NCI-H2171 (cell line): ENCODE measurements at places on chromosomes 4 and X.

- DNase-seq: no peak
Observed at GRCh38 chr4:87559090-87559837, 30.1 kb upstream of the SPARCL1 start.

DNA sequence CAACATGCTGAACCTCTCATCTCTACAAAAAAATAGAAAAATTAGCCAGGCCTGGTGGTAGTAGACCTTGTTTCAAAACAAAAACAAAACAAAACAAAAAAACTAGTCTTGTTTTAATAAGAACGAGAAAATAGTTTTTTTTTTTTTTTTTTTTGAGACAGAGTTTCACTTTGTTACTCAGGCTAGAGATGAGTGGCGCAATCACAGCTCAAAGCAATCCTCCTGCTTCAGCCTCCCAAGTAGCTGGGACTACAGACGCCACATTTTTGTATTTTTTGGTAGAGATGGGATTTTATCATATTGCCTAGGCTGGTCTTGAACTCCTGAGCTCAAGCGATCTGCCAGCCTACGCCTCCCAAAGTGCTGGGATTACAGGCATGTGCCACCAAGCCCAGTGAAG is 47.7 kb upstream of the UGDH start:
- no peak for DNase-seq

DNA sequence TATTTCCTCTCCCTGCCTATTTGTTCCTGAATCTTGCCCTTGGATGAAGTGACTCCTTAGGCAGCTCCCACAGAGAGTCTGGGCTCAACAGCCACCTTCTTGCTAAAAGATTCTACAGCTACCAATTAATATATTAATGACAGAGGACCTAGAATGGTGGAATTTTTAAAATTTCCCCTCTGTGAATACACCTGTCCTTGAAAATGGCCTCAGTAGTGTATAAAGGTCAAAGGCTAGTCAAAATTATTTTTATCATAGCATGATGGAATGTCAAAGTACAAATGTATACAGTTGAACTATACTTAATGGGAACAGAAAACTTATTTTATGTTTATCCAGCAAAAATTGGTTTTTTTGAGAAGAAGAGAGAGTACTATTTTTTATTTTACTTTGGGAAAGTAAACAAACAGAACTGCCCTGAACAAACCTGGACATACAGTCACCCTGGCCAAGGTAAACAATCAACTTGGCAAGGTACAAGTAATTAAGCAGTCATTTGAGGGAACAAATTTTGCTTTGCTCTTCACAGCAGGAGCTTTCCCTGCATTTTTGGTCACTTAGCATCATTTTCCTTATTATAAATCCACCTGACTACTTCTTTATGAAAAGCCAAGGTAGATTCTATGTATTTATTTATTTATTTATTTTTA is 250.8 kb downstream of the INPP4B start:
- no peak for DNase-seq

GRCh38 chr4:26721685-26722084 is 137.8 kb downstream of the TBC1D19 start:
- DNase-seq: no peak

DNA sequence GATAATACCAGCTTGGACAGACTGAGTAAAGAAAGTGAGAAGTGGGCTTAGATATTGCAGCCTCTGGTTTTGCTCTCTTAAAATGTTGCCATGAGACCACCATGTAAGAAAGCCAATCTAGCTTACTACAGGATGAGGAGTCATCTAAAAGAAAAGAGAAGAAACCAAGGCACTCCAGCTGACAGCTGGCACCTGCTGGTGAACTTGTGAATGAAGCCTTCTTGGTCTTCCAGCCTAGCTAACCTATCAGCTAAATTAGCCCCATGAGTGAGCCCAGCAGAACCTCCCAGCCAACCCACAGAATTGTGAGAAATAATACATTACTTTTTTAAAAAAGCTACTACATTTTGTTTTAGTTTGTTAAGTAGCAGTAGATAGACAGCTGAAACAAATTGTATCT is 154.5 kb upstream of the QRFPR start:
- DNase-seq: no peak

- no peak for DNase-seq
Observed at GRCh38 chr4:158782551-158783360, 13.9 kb downstream of the FNIP2 start.

- no peak for DNase-seq
Observed at GRCh38 chr4:77358315-77358928, 201.4 kb downstream of the CCNG2 start.

GRCh38 chr4:95889662-95890061 is 49.8 kb downstream of the PDHA2 start:
- DNase-seq: no peak

DNA sequence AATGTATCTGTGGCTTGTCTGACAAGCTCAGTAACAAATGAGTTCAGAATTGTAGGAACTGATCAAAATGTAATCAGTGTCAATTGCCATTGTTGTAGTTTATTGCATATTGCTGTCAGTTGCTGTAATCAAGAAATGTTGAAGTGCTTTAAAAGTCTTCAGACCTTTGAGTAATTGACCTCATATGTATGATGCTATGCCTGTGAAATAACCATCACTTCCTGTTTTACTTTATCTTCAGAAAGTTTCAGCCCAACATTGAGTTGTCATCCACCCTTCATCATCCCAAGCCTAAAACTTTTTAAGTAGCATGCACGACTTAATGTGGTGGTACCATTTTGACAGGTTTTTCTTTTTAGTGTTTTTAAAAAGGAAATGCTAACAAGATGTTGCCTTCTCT is 212.4 kb downstream of the ARHGAP10 start:
- DNase-seq: no peak

GRCh38 chr4:1505511-1506460 is 99.5 kb upstream of the NKX1-1 start:
- DNase-seq: no peak

- peak; percentile 17 for DNase-seq
Observed at GRCh38 chrX:3346501-3347259, at the start of gene MXRA5. MXRA5 (minus strand) TSS chrX:3346652; CDS start chrX:3343833, 2,819 bp downstream.

- DNase-seq: no peak
Observed at GRCh38 chr4:56235011-56235410, 152.3 kb downstream of the AASDH start.

GRCh38 chrX:38275615-38276014 is 51.7 kb downstream of the RPGR start:
- no peak for DNase-seq

- no peak for DNase-seq
Observed at GRCh38 chrX:41127477-41128192, 42.4 kb downstream of the USP9X start.

- DNase-seq: no peak
Observed at GRCh38 chr4:3639613-3640586, 107.7 kb upstream of the LRPAP1 start.

GRCh38 chr4:40377512-40378365 is 42.6 kb downstream of the CHRNA9 start:
- no peak for DNase-seq

DNA sequence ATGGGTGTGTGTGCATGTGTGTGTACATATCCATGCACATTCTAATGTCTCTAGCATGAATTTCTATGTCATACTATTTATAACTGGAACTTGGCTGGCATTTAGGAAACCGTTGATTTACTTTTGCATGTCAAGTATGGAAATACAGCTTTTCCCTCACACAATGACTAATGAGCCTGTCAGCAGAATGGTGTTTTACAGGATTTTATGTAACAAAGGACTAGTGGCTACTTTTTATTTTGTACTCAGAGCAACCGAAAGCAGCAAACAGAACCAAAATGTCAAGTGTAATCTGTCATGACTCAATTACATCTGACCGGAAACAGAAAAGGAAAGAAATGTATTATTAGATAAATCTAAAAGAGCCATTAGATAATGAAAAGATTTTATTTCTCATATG is 1911.5 kb upstream of the AGA start:
- no peak for DNase-seq

DNA sequence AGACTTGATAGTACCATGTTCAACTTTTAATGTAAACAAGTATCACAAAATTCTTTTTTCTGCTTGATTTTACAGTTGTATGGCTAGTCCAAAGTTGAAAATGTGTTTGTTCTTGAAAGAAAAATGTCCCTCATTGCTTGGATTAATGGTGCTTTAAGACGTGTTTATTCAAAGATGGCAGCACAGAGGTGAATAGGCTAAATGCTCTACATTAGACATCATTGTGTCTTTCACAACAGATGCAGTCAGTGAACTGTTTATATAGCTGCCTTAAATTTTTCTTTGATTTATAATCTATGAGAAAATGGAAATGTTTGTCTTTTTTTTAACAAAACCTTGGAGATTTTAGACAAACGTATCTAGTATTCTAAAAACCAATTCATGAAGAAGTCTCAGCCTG is 137.3 kb downstream of the BMPR1B start:
- DNase-seq: no peak

DNA sequence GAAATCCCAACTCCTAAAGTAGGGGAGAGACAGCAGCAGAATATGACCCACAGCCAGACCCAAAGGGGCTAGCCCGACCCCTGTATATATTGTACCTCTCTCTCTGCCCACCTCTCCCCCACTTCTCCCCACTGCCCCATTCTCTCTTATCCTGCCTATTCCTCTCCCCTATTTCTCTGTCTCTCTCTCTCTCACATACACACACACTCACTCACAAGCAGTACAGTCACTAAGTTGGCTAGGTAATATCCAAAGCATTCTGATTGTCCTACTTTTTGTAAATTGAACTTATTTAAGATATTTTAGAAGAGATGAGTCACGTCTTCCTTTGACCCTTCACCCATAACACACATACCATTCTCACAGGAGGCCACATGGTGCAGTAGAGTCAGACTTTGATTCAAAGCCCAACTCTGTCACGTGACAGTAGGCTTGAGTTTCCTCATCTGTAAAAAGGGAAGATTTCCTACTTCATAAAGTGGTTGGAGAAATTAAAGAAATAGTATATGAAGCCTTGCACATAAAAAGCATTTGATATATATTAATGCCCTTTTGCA is 29.5 kb downstream of the SRPX2 start:
- DNase-seq: no peak

DNA sequence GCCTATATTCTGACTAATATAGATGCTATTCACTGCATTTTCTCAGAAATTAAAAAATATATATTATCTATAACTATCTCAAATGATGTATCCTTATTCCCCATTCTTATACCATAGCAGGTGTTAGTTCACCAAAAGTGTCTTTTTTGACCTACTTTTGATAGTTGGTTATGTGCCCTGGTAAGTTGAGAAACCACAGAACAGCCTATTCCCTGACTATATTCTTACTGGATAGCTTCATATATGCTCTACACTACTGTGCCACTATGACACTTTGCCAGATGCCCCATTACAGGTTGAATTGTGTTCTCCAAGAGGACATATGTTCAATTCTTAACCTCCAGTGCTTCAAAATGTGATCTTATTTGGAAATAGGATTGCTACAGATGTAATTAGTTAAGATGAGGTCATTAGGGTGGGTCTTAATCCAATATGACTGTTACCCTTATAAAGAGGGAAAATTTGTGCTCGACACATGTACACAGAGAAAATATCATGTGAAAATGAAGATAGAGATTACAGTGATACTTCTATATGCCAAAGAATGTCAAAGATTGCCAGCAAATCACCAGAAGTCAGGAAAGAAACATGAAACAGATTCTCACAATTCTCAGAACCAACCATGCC is 76.1 kb downstream of the LRBA start:
- no peak for DNase-seq

DNA sequence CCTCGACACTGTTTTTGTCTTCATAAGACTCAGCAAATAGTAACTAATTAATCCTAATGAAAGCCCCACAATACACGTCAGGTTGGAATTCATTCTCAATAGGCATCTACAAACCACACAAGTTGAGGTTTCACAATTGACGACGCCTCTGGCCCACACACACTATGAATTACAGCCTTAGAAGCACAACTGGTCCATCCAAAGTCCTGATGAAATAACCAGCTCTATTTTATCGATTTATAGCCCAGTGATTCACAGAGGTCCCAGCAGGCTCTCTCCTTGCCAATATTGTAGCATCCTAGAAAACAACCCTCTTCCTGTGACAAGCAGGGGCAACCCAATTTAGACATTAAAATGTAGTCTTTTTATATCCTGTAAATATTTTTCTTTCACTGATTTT is 112.1 kb downstream of the NR3C2 start:
- no peak for DNase-seq

GRCh38 chr4:127131527-127131926 is 501.2 kb upstream of the INTU start:
- no peak for DNase-seq

- DNase-seq: no peak
Observed at GRCh38 chr4:26325191-26325590, 4.4 kb downstream of the RBPJ start.

DNA sequence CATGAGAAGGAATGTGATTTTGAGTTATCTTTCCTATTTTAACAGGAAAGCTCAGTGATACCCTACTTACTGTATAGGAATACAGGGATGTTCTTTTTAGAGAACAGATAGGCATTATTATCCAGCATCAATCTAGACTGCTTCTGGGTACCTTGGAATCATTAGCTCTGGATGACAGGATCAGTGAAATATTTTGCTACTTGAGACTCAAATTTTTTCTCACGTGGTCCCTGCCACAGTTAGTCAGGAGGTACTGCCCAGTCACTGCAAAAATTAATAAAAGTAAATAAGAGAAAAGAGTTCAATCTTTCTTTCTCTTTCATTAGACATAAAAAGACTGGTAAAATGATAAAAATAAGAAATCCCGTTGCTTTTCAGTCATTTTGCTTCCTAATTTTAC is 5.5 kb downstream of the ZNF827 start:
- DNase-seq: no peak

- no peak for DNase-seq
Observed at GRCh38 chr4:86300516-86300915, 59.3 kb downstream of the MAPK10 start.

GRCh38 chr4:102586002-102586643 is 85.0 kb downstream of the NFKB1 start:
- no peak for DNase-seq

DNA sequence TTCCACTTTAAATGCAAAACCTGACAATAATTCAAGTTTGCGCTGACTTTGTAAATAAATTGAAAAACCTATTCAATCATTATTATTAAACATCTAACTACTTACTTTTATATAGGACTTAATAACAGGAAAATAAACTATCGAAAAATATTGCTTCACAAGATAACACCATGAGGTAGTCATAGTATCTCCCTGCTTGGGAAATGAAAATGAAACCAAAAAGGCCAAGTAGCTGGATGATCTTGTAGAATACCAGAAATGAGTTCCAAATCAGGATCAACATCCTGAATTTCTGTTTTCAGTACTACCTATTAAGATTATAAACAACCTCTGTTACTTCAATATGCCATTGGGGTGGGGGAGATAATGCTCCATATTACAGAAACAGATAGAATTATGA is 58.9 kb downstream of the CHIC2 start:
- DNase-seq: no peak

DNA sequence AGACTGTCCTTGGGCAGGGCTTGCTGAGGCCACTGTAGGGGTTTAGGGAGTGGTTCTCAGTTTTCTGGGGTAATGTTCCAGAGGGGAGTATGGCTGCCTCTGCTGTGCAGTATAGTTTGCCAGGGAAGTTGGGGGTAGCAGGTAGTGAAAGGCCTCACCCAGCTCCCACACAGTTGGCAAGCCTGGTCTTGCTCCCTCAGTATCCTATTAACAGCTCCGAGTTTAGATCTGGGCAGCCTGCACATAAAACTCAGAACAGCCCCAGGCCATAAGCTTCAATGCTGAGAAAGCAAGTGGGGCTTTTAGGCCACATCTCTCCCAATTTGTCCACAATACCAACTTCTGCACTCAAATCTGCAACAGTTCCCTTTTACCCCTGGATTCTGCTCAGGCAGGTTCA is 205.2 kb downstream of the GALNTL6 start:
- DNase-seq: no peak
